ENCODE measurements at places on chromosomes 3 and 15.

DNA sequence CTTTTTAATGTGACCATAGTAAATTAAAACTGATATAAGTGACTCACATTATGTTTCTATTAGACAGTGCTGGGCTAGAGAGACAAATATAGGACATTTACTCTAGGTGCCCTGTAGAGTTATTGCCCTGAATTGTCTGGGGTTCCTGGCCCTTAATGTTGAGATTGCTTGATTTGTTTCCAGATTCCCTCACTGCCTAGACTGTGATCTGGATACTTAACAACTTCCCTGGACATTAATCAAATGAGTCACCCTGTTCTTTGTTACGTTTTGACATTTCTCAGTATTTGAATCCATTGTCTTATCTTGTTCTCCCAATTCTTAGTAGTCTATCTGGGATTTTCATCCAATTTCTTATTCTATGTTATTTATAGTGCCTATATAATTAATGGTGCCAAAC is 65.8 kb downstream of the DTWD1 start:
- peak; percentile 55 for DNase-seq

DNA sequence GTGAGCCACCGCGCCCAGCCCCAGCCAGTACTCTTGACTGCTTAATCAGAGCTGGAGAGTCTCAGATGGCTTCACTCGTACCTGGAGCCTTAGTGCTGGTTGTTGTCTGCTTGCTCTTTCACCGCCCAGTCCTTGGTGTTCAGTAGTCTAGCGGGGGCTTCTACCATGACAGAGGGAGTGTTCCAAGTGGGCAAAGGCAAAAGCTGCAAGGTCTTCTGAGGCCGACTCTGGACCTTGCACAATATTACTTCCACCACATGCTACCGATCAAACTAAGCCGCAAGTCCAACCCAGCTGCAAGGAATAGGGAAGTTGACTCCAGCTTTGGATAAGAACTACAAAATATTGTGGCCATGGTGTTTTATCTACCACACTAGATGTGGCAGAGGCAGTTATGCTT is 6.6 kb downstream of the PARL start:
- DNase-seq, result no peak

DNA sequence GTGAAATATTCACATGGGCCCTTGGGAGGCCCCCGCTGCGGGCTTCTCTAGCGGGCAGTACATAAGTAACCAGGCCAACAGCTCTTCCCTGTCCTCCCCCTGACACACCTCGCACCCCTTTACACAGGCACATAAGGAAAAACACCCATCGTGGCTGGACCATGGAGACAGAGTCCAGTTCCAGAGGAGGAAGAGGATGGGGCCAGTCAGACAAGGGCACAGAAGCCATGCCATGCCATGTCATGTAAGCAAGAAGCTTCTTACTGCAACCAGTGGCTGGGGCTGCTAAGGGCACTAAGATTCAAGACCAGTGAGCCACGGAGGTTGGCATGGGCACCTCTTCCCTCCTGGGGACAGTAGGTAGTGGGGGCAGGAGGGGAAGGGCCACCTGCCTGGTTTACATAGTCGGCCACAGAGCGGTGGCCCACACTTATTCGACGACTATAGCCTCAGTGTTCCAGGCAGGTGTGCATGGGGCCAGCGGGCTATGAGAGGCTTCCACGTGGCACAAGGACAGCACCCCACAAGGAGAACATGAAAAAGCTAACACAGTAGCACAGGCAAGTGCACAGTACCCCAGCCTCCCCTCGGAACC is 5.7 kb upstream of the CYP11A1 start:
- DNase-seq, result no peak

DNA sequence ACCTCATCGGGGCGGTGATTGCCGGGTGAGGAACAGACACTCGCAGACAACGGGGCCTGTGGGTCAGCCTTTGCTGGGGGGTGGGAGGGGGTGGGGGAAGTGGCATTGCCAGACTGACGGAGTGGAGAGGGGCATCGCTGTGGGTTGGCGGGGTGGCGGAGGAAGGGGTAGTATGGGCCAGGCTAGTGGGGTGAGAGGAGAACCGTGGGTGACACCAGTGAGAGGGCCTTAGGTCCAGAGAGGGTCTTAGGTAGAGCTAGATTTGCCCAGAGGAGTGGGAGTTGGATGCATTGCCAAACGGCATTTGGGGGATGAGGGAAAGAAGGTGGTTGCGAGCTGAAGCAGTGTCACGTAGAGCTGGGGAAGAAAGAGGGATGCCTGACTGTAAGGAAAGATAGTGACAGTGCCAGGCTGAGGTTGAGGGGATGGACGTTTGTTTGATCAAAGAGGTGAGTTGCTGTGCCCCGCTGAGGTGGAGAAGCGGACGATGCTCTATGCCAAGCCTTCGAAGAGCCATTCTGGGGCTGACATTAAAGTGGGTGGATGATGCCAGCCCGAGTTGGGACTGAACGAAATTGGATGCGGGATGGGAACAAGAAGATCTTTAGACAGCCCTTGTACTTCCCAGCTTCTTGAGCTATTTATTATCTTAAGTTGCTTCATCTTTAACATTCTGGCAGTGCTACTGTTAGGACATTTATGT is 572 bp downstream of the DNAJB11 start:
- no peak for DNase-seq

DNA sequence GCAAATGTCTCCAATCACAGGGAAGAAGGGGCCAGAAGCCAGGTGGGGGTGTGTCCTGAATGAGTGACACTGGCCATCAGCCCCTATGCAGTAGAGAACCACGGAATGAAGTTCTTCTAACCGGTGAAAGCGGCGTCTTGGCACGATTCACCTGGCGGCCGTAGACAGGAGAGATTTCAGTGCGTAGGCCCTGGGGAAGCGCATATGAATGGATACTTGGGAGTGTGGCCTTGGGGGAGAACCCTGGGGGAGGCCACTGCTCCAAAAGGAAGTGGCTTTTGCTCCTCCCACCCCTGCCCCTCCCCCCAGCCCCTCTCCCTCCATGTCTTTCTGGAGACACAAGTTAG is 43.6 kb downstream of the RBPMS2 start:
- DNase-seq, result no peak

DNA sequence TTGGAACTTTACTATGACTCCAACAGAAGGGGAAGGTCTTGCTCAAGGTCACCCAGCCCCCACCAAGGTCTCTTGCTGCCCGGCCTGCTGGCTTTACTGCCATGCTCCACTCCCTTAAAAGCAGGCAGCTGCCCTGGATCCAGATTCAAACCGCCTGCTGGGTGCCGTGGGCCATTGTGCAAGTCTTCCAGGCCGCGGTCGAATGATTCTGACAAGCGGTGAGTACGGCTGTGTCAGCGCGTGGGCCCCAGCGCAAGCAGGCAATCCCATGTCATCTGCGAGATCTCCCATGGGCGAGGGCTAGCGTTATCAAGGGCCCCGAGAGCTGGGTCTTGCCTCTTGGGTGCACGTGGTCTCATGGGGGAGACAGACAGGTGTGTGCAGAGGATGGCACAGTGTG is 37.6 kb downstream of the CORO2B start:
- DNase-seq, result no peak

DNA sequence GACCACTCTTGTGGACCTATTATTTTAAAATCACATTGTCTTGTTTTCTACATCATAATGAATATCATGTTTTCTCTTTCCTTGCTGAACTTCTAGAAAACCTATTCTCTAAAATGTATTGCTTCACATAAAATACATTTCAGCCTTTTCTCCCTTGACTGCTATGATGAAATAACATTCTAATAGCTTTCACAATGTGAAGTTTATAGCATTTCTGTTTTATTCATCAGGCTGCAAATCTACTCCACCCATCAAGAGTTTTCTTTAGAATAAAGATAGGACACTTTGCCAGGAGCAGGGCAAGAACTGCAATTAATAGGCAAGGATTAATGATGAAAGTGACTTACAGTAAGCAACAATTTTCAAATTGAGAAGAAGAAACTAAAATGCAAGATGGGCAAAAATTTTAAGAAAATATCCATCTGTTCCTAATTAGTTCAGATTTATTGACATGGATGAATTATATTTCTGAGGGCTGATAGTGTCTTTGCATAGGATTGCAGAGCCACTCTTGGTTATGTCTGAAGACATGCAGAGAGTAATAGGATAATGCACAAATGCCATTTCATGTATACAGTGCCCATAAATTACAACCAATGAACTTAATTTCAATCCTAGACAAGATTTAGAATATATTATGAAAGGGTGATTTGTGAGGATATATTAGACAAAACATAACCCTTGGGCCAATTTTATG is 21.7 kb downstream of the LEKR1 start:
- DNase-seq, result peak; percentile 17

GRCh38 chr3:44510000-44510368 is 32.5 kb upstream of the ZNF445 start:
- peak; percentile 40 for DNase-seq

DNA sequence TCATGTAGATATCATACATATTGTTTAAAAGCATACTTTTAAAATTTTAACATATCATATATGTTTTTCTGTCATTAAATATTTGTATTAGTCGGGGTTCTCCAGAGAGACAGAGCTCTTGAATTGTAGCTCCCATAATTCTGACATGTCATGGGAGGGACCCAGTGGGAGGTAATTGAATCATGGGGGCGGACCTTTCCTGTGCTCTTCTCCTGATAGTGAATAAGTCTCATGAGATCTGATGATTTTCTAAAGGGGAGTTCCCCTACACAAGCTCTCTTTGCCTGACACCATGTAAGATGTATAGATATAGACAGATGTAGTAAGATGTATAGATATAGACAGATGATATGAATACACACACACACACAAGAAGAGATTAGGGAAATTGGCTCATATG is 161.2 kb upstream of the ABI3BP start:
- no peak for DNase-seq

GRCh38 chr3:53807117-53807810 is 39.0 kb downstream of the CHDH start:
- no peak for DNase-seq

- DNase-seq, result no peak
Observed at GRCh38 chr3:185758912-185759311, 65.9 kb downstream of the IGF2BP2 start.

- DNase-seq, result no peak
Observed at GRCh38 chr3:68072062-68072461, 417.6 kb upstream of the SUCLG2 start.

DNA sequence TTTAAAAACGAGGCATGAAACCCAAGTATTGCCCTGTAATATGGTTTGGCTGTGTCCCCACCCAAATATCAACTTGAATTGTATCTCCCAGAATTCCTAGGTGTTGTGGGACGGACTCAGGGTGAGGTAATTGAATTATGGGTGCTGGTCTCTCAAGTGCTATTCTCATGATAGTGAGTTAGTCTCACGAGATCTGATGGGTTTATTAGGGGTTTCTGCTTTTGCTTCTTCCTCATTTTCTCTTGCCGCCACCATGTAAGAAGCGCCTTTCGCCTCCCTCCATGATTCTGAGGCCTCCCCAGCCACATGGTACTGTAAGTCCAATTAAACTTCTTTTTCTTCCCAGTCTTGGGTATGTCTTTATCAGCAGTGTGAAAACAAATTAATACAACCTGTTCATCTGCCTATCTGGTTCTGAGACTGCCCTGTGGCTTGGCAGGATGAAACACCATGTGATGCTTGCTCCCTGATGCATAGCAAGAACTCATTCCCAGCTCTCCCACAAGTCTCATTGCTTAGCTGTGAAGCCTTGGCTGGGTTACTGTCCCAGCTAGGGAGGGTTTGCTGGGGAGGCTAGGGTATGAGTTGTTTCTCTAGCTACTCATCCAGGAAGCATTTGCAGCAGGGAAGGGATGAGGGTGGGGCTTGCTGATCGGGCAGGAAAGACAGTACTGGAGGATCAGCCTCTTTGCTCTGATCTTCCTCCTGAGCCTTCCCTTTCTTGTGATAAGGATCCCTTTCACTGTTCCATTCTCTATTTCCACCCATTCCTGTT is 3.7 kb upstream of the SQOR start:
- peak; percentile 75 for DNase-seq

GRCh38 chr3:17831366-17831765 is 88.9 kb upstream of the TBC1D5 start:
- DNase-seq, result peak; percentile 10

- DNase-seq, result peak; percentile 89
Observed at GRCh38 chr3:129226374-129226773, 23.0 kb upstream of the COPG1 start.

DNA sequence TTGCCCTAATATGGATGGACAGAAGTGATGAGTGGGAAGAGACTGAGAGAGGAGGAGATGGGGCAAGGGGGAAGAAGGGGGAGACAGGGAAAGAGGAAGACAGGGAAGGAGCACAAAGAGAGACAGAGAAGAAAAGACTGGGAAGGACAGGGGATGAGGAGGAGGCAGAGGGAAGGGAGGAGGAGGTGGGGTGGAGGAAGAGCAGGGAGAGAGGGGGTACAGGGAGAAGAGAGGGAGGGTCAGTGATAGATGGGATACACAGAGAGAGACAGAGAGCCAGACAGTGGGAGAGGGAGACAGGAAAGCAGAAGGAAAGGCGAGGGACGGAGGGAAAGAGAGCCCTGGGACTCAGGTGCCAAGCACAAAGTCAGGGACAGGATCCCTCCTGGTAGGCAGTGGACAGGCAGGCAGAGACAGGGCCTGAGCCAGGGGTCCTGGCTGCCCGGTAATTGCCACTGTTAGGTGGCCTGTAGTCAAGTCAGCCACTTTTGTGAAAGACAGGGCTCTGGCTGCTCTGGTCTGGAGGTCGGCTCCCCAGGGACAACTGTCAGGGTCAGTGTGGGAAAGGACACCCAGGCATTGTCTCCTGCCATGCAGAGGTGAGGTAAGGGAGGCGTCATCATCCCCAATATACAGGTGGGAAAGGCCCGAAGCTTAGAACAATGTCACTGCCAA is 9.8 kb downstream of the VILL start:
- DNase-seq, result no peak

DNA sequence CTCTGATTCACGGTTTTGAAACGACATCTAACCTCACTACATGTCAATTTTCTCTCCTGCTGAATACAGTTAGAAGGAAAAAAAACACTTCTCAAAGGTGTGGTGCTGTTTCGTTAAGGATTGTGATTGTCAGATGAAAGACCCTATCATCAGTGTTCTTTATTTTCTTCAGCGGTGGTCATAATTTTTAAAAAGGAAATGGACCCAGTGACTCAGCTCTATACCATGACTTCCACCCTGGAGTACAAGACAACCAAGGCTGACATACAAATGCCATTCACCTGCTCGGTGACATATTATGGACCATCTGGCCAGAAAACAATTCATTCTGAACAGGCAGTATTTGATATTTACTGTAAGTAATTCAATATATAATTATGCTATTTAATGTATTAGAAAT is 167.8 kb downstream of the ALCAM start:
- no peak for DNase-seq
